ENCODE measurements at places on chromosomes 3 and 15.

DNA sequence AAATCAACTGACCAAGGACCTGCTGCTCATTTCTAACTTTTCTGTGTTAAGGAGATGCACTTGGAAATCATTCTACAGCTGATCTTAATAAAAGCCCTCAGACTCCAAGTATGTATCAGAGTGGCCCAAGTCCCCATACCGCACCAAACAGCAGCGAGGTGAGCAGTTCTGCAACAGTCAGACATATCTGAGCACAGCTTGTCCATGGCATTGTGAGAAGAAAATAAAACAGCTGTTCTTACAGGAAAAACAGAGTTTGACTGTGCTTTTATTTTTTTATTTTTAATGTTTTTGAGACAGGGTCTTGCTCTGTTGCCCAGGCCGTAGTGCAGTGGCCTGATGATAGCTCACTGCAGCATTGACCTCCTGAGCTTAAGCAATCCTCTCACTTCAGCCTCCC, 131.8 kb downstream of the ADAMTS9 start:
- no peak for DNase-seq

DNA sequence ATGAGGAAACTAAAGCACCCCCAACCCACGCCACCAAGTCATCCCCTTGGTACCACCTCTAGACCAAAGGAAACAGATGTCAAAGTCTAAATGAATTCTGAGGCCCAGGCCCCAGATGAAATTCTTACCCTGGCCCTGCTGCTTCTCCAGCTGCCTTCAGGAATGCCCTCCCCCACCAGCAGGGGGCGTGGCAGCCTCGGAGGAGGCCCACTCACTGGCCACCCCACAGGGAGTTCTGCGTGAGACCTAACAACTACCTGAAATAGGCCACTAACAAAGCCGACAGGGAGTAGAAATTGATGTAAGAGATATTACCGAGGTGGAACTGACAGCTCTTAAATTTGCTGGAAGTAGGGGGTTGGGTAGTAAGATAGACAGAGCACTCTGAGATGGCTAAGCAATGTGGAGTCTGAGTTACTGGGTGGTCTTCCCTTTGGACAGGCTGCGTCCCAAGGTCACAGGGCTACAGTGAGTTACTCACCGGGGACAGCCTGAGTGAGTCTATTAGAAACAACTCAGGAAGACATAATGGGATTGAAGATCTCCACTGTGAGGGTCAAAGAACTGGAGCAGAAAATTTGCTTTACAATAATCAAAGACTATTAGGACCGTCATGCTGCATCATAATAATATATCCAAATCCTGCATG, 240.7 kb downstream of the SHOX2 start:
- no peak for DNase-seq

DNA sequence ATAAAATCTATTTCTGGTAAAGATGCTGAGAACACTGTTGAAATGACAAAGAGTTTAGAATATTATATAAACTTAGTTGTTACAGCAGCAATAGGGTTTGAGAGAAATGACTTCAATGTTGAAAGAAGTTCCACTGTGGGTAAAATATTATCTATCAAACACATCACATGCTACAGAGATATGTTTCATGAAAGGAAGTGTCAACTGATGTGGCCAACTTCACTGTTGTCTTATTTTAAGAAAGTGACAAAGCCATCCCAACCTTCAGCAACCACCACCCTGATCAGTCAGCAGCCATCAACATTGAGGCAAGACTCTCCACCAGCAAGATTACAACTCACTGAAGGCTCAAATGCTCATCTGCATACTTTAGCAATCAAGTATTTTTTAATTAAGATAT, 20.2 kb downstream of the TMEM39A start:
- DNase-seq: no peak

DNA sequence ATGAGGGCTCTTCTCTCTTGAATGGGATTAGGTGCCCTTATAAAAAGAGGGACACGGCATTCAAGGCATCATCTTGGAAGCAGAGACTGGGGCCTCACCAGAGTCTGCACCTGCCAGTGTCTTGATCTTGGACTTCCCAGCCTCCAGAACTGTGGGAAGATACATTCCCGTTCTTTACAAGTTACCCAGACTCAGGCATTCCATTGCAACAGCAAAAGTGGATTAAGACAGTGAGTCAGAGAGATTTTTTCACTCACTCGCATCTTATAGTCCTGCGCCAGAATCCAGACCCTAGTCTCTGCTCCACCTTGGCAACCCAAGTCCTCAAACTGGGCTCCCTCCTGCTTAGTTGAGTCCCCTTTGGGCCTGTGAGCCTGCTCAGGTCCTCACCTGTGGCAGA, 2.7 kb downstream of the LCTL start:
- DNase-seq: no peak

DNA sequence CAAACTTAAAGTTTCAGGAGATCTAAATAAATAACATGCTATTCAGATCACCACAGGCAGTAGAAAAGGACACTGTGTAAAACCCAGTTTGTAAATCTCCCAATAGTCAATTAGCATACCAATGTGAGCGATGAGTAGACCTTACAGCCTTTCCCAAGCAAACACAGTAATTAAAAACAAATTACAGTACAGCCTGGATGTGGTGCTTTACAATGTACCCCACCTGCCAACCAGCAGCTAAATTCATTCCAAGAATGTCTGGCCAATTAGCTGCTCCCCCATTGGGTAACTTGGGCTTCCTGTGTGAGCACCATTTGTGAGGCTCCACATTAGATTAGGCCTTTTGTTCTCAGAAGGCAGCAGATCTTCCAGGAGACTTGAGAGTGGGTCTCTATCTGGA, 635.0 kb downstream of the TBL1XR1 start:
- DNase-seq: no peak

DNA sequence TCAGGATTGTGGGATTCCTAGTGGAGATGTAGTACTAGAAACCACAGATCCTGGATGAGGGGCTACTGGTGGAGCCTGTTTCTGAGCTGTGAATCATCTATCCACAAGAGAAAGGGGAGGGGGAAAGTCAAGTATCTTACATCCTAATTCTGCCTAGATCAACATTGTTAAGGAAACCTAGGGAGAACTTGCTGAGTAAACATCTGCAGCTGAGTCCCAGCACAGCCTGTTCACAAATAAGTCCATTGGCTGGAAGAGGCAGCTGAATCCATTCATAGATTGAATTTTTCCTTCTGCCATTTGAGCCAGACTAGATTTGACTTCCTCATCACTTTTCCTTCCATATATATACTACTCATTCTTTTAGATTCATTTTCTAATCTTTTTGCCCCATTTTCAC, 460.5 kb downstream of the TUSC7 start:
- no peak for DNase-seq

GRCh38 chr15:91873138-91873536, 19.6 kb downstream of the SLCO3A1 start:
- no peak for DNase-seq

GRCh38 chr15:90956274-90957030, 1.8 kb downstream of the RCCD1 start:
- DNase-seq: peak; percentile 42

DNA sequence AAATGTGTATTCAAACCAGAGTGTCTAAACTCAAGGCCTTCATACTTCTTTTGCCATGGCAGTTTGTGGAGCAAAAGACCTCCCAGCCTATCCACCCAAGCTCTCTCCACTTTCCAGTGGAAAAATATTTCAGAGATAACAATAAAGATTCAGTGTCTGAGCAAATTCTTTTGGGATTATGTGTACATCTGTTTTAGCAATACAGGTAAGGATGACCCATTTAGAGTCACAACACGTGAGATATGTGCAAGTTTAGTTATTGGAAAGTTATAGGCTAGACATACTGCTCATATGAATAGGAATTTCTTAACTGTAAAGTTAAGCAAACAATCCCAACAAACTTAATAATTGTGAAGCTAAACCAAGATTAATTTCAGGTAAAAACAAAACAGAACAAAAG, 174.5 kb upstream of the LRIG1 start:
- DNase-seq: no peak

GRCh38 chr3:66014651-66015050, 24.1 kb downstream of the MAGI1 start:
- DNase-seq: no peak

- no peak for DNase-seq
These were observed 147.6 kb downstream of the IL20RB start for GRCh38 chr3:137105277-137105977.

- DNase-seq: no peak
These were observed 806.2 kb downstream of the NSUN3 start for GRCh38 chr3:94869059-94869547.

GRCh38 chr3:62253971-62254370, 119.4 kb downstream of the FEZF2 start:
- DNase-seq: no peak

- no peak for DNase-seq
These were observed 53.4 kb downstream of the SYNPR start for GRCh38 chr3:63331520-63331919.

DNA sequence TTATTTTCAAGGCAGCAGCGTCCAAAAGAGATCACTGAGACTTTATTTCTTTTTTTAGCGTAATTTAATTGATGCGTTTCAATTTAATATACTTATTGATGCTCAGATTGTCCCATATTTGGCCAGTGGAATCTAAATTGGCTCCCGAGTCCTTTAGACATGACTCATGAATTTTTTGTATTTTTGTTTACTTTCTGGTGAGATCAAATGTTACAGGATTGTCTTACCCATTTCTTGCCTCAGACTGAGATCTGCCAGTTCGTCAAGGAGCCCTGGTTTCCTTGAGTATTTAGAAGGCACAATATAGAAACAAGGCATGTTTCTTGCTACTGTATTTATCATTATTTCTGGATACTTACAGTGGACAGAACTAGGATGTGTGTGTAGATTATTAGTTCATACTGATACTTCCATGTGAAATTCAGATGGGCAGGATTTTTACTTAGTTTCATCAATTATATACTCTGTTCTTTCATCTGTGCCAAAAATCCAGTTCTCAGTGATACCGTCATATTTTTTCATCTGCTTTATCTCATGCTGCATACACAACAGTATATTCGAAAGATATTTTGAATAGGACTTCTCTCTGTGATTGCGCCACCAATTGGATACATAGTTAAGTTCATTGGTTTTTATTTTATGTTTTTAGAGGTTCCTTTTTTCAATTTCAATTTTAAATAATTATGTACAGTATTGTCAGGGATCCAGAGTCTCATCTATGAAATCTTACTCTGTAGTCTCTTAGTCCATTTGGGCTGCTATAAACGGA, 436.9 kb upstream of the C2CD4B start:
- DNase-seq: no peak

GRCh38 chr15:40334941-40335795, 5.6 kb downstream of the CCDC9B start:
- no peak for DNase-seq

- DNase-seq: no peak
These were observed 73.8 kb downstream of the BDH1 start for GRCh38 chr3:197482001-197482400.

GRCh38 chr3:130527426-130527825, 10.4 kb downstream of the COL6A6 start:
- no peak for DNase-seq

- DNase-seq: no peak
These were observed 138.5 kb upstream of the ANKRD28 start for GRCh38 chr3:15936312-15936711.

GRCh38 chr15:32781781-32782180, 64.0 kb downstream of the GREM1 start:
- no peak for DNase-seq

- DNase-seq: no peak
These were observed 15.1 kb downstream of the MB21D2 start for GRCh38 chr3:192902549-192902948.

DNA sequence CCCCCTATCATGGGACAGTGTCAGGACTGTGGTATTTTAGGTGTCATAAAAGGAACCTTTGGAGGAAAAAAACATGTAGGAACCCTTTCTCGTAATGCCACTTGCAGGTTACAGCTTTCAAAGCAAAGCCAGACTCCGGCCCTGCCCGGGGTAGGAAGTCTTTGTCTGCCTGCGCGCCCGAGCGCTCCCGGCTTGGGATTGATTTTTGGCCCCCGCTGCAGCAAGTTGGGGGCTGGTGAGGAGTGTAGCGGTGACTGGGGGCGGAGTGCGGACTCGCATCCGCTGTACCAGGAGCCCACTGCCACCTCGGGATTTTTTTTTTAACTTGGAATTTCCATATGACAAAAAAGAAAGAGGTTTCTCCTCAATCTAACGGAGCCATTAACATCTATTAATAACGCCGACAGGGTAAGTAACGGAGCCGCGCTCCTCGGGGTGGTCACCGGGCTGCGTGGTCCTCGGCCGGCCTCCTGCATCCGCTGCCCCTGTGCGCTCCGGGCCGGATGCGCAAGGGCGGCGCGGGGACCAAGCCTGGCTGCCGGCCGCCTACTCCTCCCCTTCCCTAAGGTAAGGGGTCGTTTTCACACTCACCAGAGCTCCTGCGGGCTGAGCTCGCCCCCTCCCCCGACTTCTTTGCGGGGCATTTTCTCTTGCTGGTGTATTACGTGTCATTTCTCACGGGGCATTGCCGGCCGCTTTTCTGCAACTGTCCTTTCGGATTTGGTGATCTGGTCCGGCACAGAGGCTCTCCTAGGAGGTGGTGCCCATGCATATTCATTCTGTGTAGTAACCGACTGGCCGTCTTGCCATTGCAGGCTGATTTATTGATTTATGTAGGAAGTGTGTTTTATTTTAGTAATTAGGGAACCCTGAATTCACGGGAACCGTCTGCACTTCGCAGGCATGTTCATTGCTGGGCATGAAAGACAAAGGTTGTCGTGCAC, 219.8 kb upstream of the TOPAZ1 start:
- DNase-seq: no peak

- DNase-seq: no peak
These were observed 271.0 kb upstream of the TBL1XR1 start for GRCh38 chr3:177468331-177468730.

DNA sequence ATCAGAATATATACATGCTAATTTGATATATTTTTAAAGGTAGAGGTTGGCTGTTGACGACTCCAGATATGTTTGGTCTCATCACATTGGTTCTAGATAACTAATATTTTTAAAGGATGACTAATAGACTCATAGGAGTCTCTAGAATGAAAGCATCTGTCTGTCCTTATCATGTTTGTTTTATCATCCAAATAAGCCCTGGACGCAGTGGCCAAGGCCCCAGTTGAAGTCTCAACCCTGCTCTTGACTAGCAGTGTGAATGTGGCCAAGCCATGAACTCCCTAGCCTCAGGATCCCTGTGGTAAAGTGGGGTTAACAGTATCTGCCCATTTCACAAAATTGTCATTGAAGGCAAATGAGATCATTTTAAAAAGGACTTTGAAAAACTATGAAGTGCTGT, 53.6 kb downstream of the ABHD2 start:
- no peak for DNase-seq

GRCh38 chr3:195032106-195032759, 238.7 kb downstream of the XXYLT1 start:
- no peak for DNase-seq

DNA sequence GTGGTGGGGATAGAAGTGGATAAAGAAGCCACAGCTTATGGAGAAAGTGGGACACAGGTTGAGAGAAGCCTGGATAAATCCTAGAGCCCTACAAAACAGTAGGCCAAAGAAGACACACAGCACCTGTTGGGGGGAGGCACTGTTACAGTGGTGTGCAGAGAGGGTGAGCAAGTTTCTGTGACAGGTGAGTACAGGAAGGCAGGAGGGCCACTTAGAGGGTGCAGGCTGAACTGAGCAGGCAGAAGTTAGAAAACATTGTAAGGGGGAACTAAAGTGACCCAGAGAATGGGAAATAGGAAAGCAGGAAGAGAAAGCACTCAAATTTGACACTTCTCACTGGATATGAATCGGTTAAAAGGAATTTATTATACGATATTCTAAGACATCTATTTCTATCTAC, 146.1 kb upstream of the TMCO5A start:
- no peak for DNase-seq

All from activated CD4-positive, CD25-positive, alpha-beta regulatory T cell (primary cell).